ENCODE measurements at places on chromosomes 13 and 19.
A peak's percentile ranks its signal among the peaks of the same experiment; 100 is the strongest.

GRCh38 chr19:12222980-12223630 lies 60.2 kb downstream of the ZNF136 start:
- no peak for DNase-seq

- no peak for DNase-seq
Measured at GRCh38 chr19:16266586-16266942, 58.1 kb upstream of the KLF2 start.

DNA sequence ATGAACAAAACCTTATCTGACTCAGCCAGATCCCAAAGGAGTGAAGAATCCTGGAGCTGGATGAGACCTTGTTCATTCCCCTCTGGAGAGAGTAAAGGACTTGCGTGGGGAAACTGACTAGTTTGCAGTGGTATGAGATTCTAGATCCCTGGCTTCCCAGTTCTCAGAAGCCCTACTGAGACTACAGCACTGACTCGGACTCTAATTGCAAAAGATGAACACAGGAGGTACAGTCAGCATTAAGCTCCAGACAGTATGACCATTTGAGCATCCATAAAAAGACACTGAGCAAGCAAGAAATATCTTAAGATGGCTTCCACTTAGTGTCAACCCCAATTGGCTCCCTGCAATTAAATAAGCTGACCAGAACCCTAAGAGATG lies 6.8 kb downstream of the ZC3H4 start:
- no peak for DNase-seq

DNA sequence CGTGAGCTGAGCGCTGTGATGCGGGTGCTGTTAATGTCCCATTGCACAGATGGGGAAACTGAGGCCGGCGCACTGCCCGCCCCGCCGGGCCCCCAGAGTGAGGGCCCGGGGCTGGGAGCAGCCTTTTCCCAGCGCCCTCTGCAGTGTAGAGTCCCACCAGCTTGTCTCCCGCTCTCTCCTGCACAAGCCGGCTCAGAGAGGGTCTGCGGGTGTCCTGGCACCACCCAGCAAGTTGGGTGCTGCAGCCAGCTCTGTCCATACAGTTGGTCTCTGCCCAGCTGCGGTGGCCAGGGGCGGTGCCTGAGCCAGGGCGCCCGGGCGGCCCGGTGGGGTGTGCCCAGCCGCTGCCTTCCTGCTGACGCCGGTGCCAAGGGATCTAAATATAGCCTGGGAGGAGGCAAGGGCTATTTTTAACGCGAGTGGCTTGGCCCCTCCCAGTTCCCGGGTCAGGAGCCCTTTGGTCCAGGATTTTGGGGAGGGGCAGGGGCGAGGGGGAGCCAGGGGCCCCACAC lies 19.3 kb downstream of the GADD45B start:
- peak; percentile 88 for DNase-seq

DNA sequence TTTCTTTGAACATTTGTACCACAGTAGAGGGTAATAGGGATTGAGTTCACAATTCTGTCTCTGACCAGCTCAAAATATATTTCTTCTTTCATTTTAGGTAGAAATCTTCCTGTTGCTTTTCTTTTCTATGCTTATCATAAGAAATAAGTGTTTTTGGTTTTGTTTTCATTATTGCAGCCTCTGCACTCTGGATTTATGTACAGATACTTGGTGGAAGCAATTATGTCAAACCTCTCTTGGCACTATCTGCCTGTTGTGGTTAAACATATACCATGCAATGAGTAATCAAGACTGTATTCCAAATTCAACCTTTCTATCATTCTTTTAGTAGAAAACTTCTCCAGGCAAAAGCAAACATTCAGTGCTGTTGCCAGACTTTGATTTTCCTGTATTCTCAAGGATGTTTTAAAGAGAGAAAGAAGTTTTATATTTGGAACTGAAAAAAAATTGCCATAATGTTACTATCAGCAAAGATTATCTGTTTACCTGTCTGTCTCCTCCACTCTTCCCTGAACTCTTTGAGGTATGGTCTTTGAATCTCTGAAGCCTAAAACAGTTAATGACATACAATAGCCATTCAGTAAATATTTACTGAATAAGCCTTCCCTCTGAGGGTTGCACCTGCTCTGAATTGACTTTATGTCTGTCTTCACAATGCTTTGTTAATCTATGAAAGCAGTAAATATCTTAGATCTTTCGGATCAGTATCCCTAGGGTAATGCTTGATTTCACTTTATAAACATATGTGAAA lies 612.5 kb upstream of the PRR20A start:
- no peak for DNase-seq

GRCh38 chr13:75813323-75813722 lies 177.2 kb downstream of the LMO7 start:
- no peak for DNase-seq

DNA sequence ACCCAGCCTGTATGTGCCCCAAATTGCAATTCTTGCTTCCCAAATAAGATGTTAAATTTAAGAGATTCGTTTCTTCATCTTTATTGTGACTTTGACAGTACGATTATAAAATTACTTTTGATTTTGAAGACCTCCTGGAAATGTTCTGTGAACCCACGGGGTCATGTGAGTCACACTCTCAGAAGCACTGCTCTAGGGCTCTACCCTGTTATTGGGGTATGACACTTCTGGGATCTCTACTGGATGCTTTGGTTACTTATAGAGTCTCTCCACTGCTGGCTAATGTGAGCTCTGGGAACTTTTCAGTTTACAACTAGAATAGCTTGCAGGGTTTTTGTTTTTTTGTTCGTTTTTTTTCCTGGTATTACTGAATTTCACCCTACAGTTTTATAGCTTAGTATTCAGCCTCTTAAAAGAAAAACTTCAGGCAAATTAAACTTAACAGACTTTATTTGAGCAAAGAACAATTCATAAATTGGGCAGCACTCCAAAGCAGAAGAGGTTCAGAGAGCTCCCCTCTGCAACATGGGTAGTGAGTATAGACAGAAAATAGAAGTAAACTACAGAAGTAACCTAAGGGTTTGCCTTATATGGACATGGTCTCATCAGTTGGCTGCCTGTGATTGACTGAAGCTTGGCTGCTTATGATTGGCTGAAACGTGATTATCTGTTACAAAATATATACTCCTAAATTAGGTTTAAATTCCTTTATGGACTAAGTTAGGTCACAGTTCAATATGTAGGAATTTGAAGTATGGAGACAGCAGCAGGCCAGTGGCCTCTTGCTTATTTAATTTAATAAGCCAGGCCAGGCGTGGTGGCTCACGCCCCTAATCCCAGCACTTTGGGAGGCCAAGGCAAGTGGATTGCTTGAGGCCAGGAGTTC lies 28.5 kb upstream of the PSPC1 start:
- no peak for DNase-seq

DNA sequence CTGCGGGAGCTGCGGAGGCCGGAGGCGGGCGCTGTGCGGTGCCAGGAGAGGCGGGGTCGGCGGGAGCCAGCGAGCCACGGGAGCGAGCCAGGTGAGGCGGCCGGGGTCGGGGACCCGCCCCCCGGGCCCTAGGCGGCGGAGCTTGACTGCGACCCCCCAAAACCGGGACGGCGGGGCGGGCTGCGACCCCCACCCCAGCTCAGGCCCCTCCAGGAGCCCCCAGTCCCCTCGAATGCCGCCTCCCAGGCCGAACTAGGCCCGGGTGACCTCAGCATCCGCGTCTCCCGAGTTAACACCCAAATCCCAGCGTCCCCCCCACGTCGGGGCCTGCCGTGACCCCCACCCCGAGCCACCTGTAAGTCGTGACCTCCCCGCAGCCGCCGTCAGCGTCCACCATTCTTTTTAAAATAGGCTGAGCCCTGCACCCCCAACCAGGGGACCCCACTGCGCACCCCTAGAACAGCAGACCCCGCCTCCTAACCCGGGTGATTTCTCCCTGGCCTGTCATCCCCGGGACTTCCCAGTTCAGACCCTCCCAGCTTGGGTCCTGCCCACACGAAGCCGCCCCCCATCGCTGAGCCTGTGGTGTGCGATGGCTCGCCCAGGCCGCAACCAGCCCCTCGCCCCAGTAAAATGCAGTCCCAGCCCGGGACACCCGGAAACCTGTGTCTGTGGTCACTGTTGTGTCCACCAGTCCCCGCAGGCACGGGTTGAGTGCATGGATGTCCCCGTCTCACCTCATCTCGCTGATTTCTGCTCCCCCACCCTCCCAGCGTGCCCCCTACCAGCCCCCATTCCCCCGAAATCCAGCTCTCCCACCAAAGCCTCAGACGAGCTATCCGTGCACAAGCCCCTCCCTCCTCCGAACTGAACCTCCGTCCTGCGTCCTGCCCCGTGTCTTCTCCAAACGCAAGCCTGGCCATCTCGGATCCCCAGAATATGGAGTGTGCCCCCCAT lies 551 bp downstream of the FZR1 start:
- peak; percentile 59 for DNase-seq

GRCh38 chr13:48066310-48066989 lies 28.5 kb downstream of the MED4 start:
- no peak for DNase-seq

DNA sequence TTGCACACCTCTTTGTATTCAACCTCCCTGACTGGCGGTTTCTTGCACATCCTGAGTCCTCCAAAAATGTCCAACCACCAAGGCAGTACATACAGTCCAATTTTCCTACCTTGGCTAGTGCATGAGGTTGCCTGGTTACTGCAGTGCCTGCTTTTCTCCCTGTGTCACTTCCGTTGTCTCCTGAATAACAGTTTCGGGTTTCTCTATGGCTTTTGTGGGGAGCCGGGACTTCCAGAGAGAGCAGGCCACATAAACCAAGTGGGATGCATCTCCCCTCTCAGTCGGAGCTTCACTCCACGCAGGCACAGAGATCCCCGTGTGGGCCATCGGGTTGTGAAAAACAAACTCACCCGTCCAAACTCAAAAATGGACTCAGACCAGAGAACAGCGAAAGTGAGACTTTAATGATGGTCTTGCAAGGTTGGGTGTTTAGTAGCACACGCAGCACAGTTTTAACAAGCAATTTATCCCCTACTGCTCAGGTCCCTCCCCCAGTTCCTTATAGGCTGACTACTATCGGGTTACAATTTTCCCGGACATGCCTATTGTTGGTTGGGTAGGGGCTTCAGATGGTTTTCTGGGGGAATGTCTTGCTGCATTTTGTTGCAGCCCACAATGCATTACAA lies 173.1 kb downstream of the POU4F1 start:
- DNase-seq = no peak

- peak; percentile 83 for DNase-seq
Measured at GRCh38 chr19:48812094-48812929, 1.5 kb upstream of the BCAT2 start.

GRCh38 chr13:88434953-88435352 lies 763.8 kb downstream of the SLITRK5 start:
- DNase-seq = no peak

- no peak for DNase-seq
Measured at GRCh38 chr13:60412909-60413616, 16.0 kb downstream of the TDRD3 start.

DNA sequence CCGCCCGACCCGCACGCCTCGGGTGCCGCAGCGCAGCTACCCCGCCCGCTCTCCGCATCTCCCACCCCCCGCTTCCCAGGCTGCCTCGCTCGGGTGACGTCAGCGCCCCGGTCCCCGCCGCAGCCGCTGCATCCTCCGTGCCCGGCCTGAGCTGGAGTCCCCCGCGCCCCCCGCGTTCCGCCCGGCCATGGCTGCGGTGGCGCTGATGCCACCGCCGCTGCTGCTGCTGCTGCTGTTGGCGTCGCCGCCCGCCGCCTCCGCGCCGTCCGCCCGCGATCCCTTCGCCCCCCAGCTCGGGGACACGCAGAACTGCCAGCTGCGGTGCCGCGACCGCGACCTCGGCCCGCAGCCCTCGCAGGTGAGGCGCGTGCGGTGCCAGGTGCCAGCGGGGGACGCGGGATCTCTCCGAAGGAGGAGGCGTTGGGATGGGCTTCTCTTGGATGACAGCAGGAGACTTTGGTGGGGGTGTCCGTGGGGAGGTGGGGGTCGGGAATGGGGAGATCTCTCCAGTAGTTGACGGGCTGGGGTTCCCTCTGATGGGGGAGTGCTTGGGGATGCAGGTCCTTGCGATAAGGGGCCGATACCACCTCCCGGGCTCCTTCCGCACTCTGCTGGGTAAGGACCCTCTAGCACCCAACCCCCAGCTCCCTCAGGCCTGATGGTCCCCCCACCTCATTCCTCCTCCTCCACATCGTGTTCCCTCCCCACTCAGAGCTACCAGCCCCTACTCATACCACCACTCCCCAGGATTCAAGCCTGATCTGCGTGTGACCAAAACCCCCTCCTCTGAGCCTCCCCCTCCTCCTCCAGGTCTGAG lies at the start of gene TMEM59L:
Gene TMEM59L, plus strand, starts transcription at position 99 of the 817 bp plus-strand sequence. Its CDS starts 89 bp downstream, at position 188.
- no peak for DNase-seq

DNA sequence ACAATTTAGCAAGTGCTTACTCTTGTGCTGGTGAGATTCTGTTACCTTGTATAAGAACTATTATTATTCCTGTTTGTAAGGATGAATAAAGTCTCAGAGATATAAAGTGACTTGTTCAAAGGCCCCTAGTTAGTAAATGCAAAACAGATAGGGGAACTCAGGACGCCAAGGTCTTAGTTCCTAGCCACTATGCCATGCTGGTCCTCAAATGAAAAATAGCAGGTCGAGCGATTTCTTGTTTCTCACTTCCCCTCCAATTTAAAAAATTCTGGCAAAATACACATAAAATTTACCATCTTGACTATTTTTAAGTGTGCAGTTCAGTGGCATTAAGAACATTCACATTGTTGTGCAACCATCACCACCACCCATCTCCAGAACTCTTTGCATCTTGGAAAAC lies 1.1 kb downstream of the TECR start:
- no peak for DNase-seq

GRCh38 chr13:25587326-25587980 lies 215.7 kb downstream of the ATP8A2 start:
- no peak for DNase-seq

GRCh38 chr13:32902874-32903273 lies 113.3 kb upstream of the KL start:
- DNase-seq = peak; percentile 87

GRCh38 chr13:56917966-56918365 lies 222.8 kb upstream of the PRR20A start:
- DNase-seq = no peak
